ENCODE measurements at places on chromosomes 1 and 21. TPM values are rescaled to one million over a fixed set of nuclear protein-coding genes. Genes with fewer than 3 reads are reported as not detected.

DNA sequence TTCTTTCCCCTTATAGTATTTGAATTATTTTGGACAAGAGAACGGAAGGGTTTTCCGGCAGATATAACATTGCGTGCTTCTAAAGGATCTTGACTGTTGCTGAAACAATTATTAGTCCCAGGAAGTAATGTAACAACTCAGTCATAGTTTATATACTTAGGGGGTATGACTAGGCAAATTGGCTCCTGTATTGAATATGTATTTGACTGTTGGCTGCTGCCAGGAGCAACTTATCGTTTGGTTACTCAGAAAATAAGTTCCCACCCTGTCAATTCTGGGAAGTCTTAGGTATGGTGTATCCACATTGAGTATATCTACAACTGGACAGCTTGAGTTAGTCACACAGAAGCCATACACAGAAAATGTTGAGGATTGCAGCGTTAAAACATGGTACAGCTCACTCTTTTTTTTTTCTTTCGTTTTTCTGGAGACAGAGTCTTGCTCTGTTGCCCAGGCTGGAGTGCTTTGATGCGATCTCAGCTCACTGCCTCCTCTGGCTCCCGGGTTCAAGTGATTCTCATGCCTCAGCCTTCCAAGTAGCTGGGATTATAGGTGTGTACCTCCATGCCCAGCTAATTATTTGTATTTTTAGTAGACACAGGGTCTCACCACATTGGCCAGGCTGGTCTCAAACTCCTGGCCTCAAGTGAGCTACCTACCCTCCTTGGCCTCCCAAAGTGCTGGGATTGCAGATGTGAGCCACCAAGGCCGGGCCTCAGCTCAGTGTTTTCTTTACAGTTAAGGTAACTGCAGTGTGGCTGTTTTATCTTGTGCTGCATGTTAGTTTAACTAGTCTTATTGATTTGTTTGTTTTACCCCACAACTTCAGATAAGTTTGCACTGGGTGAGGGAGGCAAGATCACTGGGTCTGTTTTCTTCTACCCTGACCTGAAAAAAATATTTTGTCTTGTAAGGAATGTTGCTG, 10.2 kb downstream of the SMAP2 start:
- no peak for DNase-seq

- DNase-seq, result no peak
Measured at GRCh38 chr1:46278807-46279206, 24.6 kb downstream of the LRRC41 start.

DNA sequence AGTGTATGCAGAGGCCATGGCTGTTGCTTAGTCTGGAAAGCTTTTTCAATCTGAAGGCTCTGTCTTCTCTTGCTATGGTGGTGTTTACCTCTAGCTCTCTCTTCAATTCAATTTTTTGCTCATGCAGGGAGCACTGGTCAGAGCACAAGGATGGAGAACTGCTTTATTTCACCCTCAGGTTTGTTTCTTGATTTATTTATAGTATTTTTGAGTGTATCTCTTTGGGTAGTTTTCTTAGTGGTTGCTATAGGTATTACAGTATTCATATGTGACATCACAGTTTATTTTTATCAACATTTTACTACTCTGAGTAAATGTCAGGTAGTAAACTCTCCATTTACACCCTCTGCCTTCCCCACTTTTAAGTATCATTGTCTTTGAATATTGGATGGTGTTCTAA, 147.9 kb downstream of the RASAL2 start:
- no peak for DNase-seq

- peak; percentile 69 for DNase-seq
Measured at GRCh38 chr1:26597629-26598039, 68.1 kb downstream of the RPS6KA1 start.

GRCh38 chr1:25799935-25800702, at the start of gene SELENON:
Gene SELENON (plus strand): TSS chr1:25800193. CDS start chr1:25800231, 38 bp downstream.
- no peak for DNase-seq

DNA sequence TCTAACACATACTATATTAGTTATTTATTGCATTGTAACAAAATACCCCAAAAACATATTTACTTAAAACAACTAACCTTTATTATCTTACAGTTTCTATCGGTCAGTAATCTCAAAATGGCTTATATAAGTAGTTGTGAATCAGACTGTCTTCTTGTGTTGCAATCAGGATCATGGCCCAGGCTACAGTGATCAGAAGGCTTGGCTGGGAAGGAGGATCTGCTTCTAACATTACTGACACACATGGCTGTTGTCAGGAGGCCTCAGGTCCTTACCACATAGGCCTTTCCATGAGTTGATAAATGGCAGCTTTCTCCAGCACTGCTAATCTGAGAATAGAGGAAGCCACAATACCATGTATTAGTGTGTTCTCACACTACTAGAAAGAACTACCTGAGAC, 33.7 kb downstream of the CFH start:
- DNase-seq, result no peak

The CHIA gene
- total RNA-seq, result not detected

- DNase-seq, result no peak
Measured at GRCh38 chr1:50112193-50112592, 3.5 kb downstream of the ELAVL4 start.

GRCh38 chr1:10765734-10766478, 30.5 kb downstream of the CASZ1 start:
- DNase-seq, result peak; percentile 29

The TNNT2 gene
- 0.69 TPM for total RNA-seq

The ELF3 gene
- total RNA-seq, result 277 TPM

The PLA2G2C gene
- total RNA-seq, result not detected

DNA sequence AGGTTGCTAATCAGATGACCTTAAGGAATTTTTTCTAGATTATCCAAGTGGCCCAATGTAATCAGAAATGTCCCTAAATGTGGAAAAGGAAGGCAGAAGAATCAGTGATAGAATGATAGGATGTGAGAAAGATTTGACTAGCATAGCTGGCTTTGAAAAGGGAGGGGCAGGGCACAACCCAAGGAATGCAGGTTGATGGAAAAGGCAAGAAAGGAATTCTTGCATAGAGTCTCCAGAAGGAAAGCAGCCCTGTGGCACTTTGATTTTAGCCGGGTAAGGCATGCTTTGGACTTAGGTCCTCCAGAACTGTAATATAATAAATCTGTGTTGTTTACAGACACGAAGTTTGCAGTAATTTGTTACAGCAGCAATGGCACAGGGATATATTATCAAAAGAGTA, 375.7 kb upstream of the B3GALT2 start:
- no peak for DNase-seq

GRCh38 chr1:108000620-108001111, 35.7 kb upstream of the VAV3 start:
- DNase-seq, result peak; percentile 95

DNA sequence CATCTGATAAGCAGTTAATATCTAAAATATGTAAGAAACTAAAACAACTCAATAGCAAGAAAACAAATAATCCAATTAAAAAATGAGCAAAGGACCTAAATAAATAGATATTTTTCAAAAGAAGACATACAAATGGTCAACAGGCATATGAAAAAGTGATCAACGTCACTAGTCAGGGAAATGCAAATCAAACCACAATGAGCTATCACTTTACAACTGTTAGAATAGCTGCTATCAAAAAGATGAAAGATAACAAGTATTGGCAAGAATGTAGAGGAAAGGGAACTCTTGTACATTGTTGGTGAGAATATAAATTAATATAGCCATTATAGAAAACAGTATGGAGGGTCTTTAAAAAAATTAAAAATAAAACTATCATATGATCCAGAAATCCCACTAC, 40.7 kb upstream of the NEK7 start:
- DNase-seq, result no peak

The ADORA1 gene
- total RNA-seq, result 4.2 TPM

The PRPF38B gene
- 7.8 TPM for total RNA-seq

DNA sequence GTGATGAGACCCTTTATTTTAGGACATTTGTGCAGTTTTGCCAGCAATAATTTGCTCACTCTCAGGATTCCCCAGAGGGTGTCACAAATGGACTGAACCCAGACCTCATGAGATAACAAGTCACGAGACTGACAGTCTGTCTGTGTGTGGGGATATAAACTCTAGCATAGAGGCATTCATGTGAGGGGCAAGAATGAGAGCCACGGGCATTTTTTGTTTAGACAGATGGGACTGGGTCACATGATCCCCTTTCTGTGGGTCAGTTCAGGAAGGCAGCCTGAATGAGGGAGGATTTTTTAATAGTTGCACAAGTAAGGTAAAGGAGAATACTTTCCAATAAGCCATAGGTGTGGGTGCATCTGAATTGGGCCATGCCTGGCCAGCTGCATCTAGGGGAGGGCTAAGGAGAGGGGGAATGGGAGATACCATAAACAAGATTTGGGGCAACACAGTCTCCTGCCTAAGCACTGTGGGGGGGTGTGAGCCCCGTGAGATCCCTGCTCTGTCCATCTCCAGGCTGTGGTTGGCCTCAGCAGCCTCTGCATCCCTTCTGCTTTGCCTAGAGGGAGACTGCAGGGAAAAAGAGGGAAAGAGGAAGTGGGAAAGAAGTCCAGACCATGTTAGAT, 66.6 kb downstream of the NAV1 start:
- no peak for DNase-seq

GRCh38 chr21:41901099-41901498, 22.0 kb upstream of the PRDM15 start:
- no peak for DNase-seq

GRCh38 chr1:224211206-224211962, 28.3 kb downstream of the DEGS1 start:
- DNase-seq, result peak; percentile 69

The ABCA4 gene
- 1.3 TPM for total RNA-seq

The SGIP1 gene
- 6.1 TPM for total RNA-seq

DNA sequence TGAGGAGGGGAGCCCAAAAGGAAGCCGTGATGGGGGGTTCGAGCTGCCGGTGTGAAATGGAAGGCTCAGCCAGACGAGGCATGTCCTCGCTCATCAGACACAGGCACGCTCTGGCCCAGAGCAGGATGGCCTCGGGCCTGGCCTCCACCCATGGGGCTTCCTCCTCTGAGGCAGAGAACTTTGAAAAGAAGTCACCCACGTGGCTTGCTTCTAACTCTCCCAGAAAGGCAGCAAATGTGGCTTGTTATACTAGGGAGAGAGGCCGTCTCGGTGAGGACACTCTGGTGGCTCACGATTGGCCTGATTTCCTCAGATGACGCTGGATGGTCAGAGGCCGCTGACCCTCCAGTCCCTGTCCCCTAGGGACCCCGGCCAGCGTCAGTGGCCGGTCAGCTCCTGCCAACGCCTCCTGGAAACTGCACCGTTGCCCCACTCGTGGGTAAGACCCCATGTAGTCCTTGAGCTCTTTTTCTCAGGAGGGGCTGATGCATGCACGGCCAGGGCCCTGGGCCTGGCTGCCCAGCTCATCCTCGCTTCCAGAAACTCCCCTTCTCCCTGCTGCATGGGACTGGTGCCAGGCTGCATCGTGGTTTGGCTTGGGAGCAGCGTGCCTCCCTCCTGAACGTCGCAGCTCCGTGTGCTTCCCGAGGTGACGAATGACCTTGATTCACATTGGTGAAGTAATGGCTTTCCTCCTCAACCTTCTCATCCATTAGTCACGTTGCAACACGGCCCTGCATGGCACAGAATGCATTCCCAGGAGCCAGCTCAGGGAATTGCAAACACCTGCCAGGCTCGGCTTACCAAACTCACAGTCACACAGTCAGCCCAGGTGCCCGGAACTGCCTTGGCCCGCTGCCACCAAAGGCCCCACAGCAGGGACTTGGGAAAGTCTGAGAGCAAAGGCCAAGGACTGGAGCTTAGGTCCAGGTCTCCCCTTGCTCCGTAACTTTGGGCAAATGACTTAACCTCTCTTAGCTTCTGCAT, 58.8 kb downstream of the TOMM20 start:
- DNase-seq, result peak; percentile 98

- DNase-seq, result no peak
Measured at GRCh38 chr1:161185282-161185682, 8.0 kb upstream of the B4GALT3 start.

GRCh38 chr1:11054666-11055065, 5.2 kb downstream of the SRM start:
- DNase-seq, result no peak

The NUF2 gene
- 12.9 TPM for total RNA-seq

The TMEM81 gene
- 2.4 TPM for total RNA-seq

The NPR1 gene
- 39.5 TPM for total RNA-seq

The MTARC1 gene
- 5.0 TPM for total RNA-seq

The PCP4L1 gene
- total RNA-seq, result not detected

The CFHR5 gene
- total RNA-seq, result not detected

The CYP4A11 gene
- not detected for total RNA-seq

All from renal cortical epithelial cell (primary cell).